Activated T-helper 1 cell treated with anti-CD3 and anti-CD28 coated beads, Interleukin-2, amount 50 U/mL, for 16 hours (primary cell): ENCODE measurements at places on chromosomes 7 and 10.

DNA sequence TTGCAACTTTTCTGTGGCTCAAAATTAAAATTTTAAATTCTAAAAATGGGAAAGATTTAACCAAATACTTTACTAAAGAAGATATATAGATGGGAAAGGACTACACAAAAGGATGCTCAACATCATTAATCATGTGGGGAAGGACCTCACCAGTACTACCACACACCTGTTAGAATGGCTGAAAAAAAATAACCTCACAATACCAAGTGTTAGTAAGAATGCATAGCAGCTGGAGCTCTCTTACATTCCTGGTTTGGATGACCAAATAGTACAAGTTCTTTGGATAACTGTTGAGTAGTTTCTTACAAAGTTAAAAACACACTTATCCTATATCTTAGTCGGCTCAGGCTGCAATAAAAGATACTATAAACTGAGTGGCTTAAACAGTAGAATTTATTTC is 33.9 kb downstream of the LIPJ start:
- no peak for DNase-seq

DNA sequence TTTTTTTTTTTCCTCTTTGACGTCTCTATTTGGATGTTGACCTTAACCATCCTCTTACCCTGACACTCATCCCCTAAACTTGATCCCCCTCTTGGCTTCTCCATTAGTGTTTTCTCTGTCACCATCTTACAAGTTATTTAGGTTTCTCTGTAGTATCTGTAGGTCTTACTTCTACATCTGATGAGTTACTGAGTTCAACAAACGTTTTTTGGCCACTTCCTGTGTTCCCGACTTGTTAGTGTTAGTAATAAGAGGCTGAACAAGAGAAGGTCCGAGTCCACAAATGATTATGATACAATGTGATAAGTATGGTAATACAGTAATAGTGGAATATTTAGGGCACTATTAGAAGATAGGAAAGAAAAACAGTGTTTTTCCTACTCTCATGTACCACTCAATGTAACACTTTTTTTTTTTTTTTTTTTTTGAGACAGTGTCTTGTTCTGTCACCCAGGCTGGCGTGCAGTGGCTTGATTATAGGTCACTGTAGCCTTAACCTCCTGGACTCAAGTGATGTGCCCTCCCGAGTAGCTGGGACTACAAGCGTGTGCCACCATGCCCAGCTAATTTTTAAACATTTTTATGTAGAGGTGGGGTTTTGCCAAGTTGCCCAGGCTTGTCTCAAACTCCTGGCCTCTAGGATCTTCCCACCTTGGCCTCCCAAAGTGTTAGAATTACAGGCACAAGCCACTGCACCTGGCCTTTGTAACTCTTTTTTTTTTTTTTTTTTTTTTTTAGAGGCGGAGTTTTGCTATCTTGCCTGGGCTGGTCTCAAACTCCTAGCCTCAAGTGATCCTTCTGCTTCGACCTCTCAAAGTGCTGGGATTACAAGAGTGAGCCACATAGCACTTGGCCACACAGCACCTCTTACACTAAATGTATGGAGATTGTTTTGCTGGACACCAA is 12.5 kb downstream of the CCSER2 start:
- DNase-seq = no peak

DNA sequence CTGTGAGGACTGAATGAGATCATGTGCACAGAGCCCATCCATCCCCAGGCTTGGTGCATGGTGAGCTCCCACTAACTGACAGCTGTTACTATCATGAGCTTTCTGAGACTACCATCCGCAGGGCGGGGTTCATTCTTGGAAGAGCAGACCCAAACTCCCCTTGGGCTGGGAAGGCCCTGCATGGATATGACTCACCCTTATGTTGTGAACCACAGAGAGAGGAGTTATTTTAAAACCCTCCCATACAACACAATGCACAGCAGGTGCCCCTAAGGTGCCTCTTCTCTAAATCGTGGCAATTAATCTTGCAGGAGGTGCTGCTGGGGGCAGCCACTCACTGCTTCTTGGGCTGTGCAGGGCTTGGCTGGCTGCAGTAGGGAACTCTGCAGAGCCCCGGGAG is 219.1 kb downstream of the GFRA1 start:
- DNase-seq = no peak

- DNase-seq = no peak
Measured at GRCh38 chr10:129531969-129532660, 65.1 kb downstream of the MGMT start.

GRCh38 chr10:49187950-49188761 is at the start of gene TMEM273:
Gene TMEM273 (minus strand): TSS chr10:49188391. CDS start chr10:49188336, 55 bp downstream.
- DNase-seq = no peak

DNA sequence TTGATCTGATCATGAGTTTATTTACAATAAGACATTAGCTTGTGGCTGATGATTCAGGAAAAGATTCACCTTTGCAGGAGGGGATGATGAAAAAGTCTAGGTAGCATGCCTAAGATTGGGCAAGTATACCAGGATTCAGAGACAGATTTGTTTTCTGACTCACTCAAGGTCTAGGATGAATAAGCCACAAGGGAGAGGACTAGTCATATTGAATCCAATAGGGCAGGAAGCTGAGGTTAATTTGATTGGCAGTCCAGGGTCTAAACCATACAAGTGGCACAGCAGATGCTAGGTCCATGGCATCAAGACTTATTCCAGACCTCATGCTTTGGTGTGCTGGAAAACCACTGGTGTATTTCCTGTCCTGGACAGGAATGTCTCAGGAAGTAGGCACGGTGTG is 1133.4 kb downstream of the XPNPEP1 start:
- no peak for DNase-seq

DNA sequence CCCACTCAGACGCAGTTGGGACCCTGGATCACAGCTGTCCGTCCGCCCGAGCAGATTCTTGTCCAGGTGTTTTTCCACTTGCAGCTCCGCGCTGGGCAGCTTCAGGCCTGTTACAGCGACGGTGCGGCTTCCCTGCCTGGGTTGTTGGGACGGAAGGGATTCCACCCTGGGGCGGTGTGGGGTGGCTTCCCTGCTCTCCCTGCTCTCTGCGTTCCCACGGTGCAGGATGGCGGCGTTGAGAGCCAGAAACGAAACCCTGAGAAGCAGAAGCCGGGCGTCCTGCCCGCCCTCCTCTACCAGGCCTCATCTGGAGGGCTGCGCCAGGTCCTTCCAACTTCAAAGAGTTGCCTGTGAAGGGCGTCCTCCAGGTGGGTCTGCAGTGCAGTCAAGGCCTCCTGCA is 194.4 kb downstream of the ADARB2 start:
- no peak for DNase-seq

DNA sequence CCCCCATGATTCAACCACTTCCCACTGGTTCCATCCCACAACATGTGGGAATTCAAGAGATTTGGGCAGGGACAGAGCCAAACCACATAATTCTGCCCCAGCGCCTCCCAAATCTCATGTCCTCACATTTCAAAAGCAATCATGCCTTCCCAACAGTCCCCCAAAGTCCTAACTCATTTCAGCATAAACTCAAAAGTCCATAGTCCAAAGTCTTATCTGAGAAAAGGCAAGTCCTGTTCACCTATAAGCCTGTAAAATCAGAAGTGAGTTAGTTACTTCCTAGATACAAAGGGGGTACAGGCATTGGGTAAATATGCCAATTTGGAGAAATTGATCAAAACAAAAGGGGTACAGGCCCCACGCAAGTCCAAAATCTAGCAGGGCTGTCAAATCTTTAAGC is 272.9 kb downstream of the MAGI2 start:
- DNase-seq = no peak

DNA sequence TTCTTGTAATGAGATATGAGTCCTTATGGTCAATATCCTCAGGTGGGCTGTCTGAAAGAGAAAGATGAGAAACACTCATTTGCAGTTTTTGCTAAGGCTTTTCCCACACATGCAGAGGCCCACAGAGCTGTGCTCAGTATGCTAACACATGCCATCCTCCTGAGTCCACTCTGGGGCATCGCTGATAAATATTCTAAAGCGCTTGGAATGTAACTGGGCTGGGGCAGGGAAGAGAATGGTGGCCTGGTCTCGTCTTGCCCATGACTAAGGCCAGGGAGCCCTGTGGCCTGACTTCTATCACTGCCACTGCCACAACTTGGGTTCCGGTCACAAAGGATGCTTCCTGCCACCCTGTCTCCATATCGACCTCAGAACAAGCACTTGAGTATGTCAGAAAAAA is 199.7 kb upstream of the FRMD4A start:
- DNase-seq = no peak

DNA sequence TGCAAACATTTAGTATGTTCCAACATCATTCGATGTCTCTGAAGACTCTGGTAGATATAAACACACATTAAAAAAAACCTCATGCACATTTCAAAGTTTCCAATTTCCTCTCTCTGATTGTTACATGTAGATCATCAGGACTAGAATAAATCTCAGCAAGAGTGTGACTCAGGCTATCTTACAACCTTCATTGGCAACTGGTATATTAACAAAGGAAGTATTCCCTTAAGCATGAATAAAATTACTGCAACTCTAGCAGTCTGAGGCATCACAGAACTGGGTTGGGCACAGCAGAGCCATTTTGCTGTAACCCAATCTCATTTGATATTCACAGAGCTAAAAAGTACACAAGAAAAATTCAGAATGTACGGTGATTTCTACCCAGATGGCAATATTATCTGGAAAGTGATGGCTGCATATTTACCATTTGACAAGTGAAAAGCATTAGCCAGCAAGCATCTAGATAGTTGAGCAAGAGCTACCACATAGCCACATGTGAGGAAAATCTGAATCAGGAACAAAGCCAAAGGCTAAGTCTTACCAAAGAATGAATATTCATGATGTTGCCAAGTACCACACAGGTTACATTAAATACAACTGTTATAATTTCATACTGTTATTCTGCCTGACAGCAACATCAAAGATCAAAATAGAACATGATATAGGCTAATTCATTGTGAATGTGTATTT is 232.2 kb downstream of the CRPPA start:
- DNase-seq = no peak
